ENCODE measurements at places on chromosomes 3 and 15.
A peak's percentile ranks its signal among the peaks of the same experiment; 100 is the strongest.

DNA sequence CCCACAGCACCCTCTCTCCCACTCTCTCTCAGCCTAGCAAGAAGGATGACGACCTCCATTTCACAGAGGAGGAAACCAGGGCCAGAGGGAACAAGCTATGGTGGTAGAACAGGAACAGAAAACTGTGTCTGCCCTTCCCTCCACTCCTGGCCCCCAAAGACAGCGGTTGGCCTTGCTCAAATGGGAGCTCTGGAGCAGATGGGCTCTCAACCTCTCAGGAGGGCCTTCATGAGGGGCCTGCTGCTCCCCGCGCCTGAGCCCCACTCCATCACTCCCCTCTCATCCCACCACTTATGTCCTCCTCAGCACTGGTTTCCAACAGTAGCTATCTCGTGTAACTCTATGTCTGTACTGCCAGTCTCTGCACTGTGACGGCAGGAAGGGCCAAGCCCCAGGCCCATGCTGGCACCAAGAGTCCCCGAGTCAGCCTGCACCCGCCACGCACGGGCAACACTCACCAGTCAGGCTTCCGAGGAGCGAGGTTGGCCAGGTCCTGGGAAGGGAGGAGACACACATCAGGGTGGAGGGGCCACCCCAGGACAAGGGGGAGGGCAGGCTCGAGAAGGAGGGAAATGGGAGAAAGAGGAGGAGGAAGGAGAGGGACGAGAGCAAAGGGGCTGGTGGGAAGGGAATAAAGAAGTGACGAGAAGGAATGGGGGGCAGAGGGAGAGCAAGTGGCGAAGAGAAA lies 45.5 kb downstream of the PTH1R start:
- no peak for DNase-seq

GRCh38 chr3:120449701-120450599 lies 842 bp downstream of the FSTL1 start:
- DNase-seq, result no peak

DNA sequence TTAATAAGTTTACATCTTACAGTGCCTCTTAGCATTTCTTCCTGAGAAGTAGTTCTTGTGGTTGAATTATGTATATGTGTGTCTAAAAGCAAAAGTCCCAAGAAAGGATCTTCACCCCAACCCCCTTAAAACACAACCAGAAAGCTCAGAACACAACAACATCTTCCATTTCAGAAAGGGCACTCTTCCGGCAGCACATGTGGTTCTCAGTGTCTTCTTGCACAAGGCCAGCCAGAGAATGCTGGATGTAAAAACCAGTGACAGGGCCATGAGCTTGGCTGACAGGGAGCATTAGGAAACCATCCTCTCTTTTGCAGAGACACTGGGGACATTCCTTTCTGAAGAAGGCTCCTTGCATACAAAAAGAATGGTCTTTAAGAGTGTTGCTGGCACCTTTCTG lies 45.0 kb downstream of the EEFSEC start:
- no peak for DNase-seq

DNA sequence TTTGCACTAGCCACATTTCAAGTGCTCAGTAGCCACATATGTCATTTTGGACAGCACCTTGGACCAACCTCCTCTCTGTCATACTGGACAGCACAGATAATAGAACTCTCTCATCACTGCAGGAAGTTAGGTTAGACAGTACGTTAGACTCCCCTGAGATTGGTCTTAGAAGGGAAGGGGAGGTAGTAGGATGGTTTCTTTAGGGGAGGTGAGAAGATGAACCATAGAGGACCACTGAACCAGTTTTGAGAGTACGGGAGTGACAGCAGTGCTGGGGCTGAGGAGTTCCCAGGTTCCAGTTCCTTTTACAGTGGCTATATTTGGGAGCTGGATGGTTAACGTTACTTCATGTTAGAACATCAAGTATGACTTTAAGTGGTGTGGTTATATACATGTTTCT lies 7.8 kb downstream of the LRCH3 start:
- no peak for DNase-seq

GRCh38 chr3:70517124-70517890 lies 204.9 kb upstream of the MDFIC2 start:
- peak; percentile 81 for DNase-seq

- DNase-seq, result no peak
Measured at GRCh38 chr3:76897076-76897475, 142.8 kb upstream of the ROBO2 start.

DNA sequence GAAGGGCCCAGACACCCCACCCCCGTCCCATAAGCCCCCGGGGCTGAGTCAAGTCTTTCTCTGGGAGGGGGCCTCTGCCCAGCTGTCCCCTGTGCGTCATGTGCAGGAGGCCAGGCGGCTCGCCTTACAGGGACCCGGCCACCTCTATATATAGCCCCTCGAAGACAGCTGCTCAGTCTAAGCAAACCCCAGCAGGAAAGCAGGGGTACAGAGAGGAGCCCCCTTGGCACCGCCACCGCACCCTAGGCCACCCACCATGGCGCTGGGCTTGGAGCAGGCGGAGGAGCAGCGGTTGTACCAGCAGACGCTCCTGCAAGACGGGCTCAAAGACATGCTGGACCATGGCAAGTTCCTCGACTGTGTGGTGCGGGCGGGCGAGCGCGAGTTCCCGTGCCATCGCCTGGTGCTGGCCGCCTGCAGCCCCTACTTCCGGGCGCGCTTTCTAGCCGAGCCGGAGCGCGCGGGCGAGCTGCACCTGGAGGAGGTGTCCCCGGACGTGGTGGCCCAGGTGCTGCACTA lies at the start of gene KLHL40:
Gene KLHL40 (plus strand): TSS at position 175 of the 519 bp plus-strand sequence. CDS start 82 bp downstream, at position 257.
- no peak for DNase-seq

DNA sequence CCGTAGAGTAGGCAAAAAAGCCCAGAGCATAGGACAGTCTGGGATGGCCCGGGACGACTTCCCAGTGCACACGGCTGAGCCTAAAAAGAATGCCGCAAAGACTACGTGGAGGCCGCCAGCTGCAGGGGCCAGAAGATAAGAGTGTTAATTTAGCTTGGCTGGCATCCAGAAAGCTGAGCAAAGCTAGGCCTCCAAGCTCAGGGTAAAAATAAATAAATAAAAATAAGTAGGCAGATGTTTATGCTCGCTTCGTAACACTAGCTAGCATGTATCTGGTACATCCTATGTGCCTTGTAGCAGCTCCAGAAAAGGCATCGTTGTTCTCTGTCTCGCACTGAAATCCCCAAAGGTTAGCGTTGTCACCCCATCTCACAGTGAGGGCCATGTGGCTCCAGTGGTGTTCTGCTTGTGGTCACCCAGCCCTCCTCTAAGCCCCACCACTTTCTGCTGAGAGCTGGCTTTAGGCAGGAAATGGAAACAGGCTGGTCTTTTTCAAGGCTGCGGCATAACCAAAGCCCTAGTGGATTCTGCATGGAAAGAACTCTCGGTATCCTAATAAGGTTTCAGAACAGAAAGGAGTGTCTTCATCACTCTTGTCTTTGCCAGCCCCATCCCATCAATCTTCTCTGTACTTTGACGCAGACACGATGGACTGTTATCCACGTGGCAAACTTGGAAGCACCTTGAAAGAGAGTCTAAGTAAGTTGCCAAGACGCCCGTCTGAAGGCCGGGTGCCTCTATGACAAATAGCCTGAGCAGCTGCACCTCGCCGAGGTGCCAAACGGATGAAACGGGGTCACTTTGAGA lies 58.1 kb upstream of the MEF2A start:
- peak; percentile 70 for DNase-seq

DNA sequence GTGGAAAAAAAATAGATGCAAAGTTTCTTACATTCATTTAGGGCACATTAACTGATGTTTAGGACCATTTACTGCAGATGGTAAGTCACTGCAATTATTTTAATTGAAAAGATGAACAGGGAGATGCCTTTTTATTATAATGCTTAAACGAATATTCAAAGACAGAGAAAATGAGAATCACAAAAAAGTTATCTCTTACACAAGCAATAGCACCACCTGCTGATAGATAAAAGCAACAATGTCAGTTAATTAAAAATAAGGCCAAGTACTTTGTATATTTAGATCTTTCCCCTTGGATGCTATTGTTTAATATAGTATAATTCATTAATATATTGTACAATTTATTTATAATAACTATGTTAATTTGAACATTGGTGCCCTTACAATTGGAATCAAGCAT lies 55.9 kb downstream of the IFT80 start:
- no peak for DNase-seq

GRCh38 chr15:72173401-72173800 lies 24.2 kb downstream of the GRAMD2A start:
- no peak for DNase-seq

DNA sequence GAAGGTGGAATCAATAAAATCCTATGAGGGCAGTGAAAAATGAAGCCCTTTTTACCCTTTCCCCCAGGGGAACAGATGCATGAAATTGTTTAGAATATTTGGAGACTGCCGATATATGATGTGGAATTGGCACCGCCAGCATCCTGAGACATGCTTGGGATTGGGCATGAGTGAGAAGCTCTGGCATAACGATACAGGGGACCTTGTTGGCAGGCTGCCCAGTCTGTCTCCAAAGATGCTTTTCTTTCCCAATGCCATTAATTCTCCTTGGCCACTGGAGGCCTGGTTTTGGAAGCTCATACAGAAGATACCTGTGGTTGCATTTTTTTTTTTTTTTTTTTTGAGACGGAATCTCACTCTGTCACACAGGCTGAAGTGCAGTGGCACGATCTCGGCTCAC lies 800.6 kb upstream of the LMCD1 start:
- no peak for DNase-seq

DNA sequence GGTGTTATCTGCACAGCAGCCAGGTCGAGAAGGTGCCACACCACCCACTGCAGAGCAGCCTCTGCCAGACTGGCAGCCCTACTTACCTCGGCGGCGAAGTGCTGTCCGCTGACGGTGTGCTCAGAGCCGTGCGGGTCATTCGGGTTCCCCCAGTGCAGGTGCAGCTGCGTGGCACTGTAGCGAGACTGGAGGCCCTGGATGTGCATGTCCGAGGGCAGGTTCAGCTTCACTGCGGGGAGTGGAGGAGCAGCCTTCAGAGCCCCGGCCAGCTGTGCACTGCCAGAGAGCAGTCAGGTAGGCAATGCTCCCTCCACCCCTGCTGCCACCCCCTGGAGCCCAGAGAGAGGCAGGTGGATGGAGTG lies 36.3 kb downstream of the CA12 start:
- no peak for DNase-seq

GRCh38 chr3:45844616-45845015 lies 2.7 kb upstream of the LZTFL1 start:
- DNase-seq, result no peak

DNA sequence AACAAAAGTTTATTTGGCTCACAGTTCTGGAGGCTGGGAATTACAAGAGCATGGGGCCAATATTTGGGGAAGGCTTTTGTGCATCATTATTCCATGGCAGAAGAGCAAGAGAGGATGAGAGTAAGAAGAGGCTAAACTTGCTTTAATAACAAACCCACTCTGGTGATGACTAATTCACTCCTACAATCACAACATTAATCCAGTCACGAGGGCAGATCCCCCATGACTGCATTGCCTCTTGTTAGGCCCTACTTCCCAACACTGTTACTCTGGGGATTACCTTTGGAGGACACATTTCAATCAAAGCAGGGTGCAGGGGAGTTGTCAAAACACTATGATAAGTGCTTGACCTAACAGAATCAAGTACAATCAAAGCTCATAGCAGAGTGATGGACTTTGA lies 181.7 kb downstream of the BBX start:
- DNase-seq, result no peak

GRCh38 chr3:40118091-40118490 lies 191.4 kb upstream of the EIF1B start:
- no peak for DNase-seq

DNA sequence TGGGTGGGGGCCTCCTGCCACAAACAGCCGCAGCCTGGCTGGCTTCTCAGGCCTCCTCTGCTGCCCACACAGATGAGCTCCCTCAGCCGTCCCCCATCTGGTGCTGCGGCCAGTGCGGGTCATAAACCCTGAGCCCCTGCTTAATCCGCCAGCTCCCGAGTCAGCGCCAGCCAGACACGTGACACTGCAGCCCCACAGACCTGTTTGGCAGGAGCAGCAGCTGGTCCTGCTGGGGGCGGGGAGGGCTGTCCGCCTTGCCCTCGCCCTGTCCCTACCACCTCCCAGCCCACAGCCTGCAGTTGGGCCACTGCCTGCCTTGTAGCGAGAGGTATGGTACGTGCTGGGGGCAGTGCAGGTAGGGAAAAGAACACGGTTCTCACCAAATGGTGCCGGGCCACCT lies 86.2 kb downstream of the IQSEC1 start:
- DNase-seq, result no peak

GRCh38 chr3:123809597-123809996 lies 74.5 kb downstream of the MYLK start:
- DNase-seq, result no peak

GRCh38 chr3:26480377-26480776 lies 142.2 kb upstream of the LRRC3B start:
- DNase-seq, result no peak

- no peak for DNase-seq
Measured at GRCh38 chr15:25465835-25466234, 27.0 kb upstream of the UBE3A start.

DNA sequence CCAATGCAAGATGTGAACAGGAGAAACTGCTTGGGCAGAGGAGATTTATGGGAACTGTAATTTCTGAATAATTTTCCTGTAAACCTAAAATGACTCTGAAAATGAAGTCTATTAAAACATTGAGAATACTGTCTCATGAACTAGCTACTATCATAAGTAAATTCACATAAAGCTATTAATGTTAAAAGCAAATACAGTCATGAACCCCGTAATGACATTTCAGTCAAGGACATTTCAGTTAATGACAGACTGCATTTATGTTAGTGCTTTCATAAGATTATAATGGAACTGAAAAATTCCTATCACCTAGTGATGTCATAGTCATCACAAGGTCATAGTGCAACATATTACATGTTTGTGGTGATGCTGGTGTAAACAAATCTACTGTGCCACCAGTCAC lies 17.2 kb downstream of the CBLB start:
- DNase-seq, result no peak

- DNase-seq, result no peak
Measured at GRCh38 chr3:52122491-52122890, 31.7 kb downstream of the POC1A start.

- peak; percentile 57 for DNase-seq
Measured at GRCh38 chr15:83066734-83067637, at the start of gene BTBD1. TSS of gene BTBD1 (minus strand) at chr15:83067252. CDS start at chr15:83067151, 101 bp downstream.

DNA sequence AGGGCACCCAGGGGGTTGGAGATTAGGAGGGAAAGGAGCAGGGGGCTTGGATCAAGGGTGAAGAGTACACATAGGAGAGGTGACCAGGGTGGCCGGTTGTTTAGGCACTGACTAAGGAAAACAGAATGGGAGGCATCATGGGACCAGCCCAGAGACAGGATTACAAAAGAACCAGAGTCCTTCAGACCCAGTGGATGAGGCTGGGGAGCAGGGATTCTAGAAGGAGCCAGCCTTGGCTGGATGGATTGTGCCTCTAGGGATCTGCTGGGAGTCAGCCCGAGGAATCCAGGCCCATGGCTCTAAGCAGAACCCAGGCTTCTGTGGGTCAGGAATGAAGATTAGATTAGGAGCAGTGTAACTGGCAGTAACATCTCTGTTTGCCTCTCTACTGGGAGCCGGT lies 98.6 kb downstream of the ARNT2 start:
- no peak for DNase-seq

Measured in DMS 273 treated with DMSO at 0.1 percent for 48 hours (cell line).